ENCODE measurements at places on chromosomes 4 and X. TPM values are rescaled to one million over a fixed set of nuclear protein-coding genes. Genes with fewer than 3 reads are reported as not detected.

Gene AKAP14
- total RNA-seq: not detected

DNA sequence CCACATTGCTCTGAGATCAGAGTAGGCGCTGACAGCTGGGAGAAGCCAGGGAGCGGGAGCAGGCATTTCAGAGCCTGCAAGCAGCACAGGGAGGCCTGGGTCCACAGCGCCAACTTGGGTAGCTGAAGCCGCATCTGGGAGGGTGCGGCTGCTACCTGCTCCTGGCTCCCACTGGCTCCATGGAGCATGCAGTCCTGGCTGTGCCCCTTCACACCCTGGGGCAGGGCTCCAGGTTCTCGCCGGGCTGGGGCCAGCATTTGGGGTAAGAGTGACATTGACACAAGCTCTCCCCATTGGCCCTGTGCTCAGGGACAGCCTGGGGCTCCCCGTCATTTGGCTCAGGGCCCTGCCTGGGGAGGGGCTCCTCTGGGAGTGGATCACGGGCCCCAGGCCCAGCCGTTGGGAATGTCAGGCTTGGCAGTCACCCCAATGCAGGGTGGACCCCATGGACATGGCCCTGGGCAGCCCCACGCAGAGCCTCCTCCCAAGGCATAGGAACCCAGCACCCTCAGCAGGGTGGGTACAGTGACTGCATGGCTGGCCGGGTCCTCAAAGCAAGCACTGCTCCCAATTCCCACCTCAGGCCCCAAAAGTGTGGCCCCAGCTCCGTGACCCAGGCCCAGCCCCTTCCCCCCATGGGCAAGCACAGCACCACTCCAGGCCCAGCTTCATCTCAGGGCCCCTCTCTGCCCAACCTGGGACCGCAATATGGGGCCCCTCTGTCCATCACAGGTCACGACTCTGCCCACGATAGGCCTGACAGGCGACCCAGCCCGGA is 82.4 kb downstream of the PRDM5 start:
- peak; percentile 61 for DNase-seq

Gene SPP1
- 45.4 TPM for total RNA-seq

DNA sequence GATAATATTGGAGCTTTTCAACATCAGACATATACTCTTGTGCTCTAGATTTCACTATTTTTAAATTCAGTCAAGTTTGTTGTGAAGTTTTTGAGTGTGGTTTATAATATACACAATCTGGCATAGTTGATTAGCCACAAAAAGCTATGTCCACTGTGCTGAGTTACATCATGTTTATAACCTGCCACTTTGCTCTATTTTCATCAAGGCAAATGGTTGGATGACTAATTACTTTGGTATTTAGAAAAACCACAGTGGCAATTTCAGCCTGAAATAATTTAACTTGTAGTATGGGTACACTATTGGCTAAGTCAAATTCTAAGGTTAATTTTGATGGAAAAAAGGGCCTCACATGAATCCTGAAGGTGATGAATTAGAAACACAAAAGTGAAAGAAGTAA is 262.6 kb downstream of the C4orf33 start:
- no peak for DNase-seq

Gene SPANXB1
- total RNA-seq: not detected

GRCh38 chrX:2183193-2183725 is 317.5 kb downstream of the DHRSX start:
- DNase-seq: peak; percentile 27

DNA sequence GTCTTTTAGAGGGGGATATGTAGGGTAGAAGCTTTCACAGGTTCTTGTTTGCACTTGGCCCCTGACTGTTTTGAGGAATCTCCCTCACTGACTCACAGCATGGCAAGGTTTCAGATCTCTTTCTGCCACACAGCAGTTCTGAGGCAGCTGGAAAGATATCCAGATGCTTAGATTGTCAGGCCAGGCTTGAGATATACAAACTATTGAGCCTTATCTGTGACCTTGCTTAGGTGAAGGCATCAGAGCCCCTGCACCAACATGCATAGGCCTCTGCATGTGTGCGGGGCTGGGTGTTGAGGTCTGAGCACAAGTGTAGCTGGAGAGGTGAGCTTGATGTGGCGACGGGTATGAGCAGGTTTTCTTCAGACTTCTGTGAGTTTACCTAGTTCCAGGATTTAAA is 80.9 kb upstream of the MSANTD1 start:
- DNase-seq: no peak

- DNase-seq: no peak
These were observed 54.2 kb upstream of the CLDN24 start for GRCh38 chr4:183376381-183376780.

DNA sequence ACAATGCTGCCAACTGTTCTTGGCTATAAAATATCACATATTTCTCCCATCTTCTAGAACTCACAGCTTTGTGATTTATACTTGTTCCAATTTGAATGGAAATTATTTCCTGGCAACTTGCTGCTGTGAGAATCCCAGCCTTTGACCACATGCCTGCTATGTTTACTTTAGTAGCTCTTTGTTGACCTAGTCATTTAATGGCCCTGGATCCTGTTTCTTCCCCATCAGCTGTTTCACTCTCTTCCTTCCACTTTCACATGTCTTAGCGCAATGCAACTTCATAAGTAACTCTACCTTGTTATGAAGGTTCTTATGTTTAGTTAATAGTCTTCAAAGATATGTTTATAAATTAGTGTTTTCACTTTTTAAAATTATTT is 1973.6 kb upstream of the AGA start:
- no peak for DNase-seq

GRCh38 chr4:1246111-1246881 is 2.6 kb downstream of the CTBP1 start:
- peak; percentile 79 for DNase-seq

DNA sequence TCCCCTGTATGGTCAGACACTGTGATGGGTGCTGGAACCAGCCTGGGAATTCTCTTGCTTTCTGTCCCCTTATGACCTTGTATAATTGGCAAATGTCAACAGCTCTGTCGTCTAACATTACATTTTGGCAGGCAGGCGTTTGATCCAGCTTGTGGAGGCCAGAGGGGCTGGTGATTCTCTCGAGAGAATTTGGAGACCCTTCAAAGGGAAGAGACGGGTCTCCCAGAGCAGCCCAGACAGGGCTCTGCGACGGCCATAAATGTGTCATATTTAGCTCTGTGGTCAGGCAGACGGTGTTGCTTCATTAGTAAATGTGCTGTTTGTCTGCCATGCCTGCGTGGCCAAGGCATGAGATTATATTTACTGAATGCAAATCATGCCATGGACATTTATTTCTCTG is 68.7 kb downstream of the SORCS2 start:
- DNase-seq: no peak

- DNase-seq: no peak
These were observed 305.4 kb upstream of the F9 start for GRCh38 chrX:139224953-139225665.

GRCh38 chr4:66489783-66490452 is 819.6 kb upstream of the EPHA5 start:
- DNase-seq: no peak

Gene SHROOM4
- total RNA-seq: 43.5 TPM

- no peak for DNase-seq
These were observed 178.0 kb downstream of the PPP3CA start for GRCh38 chr4:101169044-101170014.

Gene PSAPL1
- 0.14 TPM for total RNA-seq

Gene SSX5
- total RNA-seq: not detected

DNA sequence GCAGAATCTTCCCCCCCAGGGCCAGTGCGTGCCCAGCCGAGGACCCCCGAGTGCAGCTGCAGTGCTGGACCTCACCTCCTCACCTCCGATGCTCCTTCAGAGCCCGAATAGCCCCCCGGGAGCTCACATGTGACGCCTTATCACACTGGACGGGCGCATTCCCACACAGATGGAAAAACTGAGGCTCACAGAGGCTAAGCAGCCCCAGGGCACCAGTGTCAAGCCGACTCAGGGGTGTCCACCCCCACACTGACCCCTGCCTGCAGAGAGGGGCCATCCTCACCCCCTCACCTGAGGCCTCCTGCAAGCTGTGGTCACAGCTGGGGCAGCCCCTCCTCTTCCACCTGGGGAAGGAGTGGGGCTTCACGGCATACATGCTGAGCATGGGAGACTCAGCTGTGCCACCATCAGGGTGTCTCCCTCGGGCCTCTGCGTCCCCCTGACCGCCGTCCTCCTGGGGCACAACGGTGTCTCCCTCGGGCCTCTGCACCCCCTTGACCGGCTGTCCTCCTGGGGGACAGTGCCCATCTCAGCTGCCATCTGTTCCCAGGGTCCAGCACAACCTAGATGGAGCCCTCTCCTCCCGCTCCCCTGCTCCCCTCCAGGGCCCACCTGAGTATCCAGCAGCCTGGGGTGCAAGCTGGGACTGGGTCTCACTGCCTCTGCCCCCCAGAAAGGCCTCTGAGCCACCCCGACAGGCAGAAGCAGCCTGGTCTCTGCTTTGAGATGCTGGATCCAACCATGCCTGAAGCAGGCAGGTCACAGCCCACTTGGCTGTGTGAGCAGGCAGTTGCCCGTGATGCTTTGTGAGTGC is 85.3 kb upstream of the NKX1-1 start:
- peak; percentile 57 for DNase-seq

DNA sequence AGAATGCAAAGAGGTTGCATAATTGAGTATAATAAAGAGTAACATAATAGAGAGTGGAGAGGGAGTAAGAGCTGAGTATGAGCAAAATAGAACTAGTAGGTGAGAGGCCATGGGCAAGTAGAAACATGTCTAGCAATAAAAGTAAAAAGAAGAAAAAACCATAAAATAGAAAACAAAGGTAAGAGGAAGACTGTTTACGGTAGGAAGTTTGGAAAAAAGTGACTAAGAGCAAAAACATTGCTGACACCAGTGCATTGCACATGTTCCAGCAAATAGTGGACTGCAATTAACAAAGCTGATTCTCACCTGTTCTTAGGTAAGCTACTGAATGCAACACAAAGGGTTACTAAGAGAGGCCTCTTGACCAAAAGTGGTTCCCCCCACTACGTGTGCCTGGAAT is 202.9 kb downstream of the TEX13A start:
- DNase-seq: no peak

Gene USP17L13
- total RNA-seq: not detected

DNA sequence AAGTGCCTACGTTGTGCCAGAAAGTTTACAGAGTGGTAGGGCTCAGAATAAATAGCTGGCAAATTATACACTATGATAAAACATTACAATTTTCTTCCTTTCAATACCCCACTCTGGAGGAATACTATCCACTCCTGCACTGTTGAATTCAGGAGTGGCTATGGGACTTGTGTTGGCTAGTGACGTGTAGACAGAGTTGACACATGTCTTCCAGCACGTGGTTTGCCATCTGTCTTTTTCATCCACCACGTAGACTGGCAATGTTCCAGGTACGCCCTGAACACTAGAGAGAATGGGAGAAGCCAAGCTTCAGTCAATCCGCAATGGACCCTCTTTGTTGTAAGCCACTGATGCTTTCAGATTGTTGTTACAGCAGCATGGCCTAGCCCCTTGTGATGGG is 168.8 kb upstream of the RBPJ start:
- no peak for DNase-seq

GRCh38 chr4:128720270-128720669 is 89.2 kb upstream of the JADE1 start:
- DNase-seq: no peak

DNA sequence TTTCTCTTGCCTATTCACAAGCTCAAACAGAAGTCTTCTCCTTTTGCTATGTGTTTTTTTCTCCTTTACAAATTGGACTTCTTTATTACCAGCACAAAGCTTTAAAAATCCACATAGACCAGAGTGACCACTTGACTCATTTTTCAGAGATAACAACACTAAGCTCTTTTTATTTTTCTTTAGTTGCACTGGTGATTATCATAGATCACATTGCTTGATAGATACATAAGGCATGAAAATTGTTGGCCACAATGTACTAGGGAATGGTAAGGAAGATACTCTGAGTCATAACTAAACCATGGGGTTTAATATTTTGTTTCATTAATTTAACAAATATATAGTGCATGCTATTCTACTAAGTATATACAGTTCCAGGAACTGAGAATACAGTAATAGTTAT is 159.0 kb downstream of the GASK1B start:
- no peak for DNase-seq

Gene USP17L24
- total RNA-seq: not detected

Gene BEND2
- not detected for total RNA-seq

- DNase-seq: no peak
These were observed 11.2 kb upstream of the DACH2 start for GRCh38 chrX:86137071-86137470.

GRCh38 chrX:138270931-138271330 is 440.6 kb downstream of the FGF13 start:
- DNase-seq: no peak

Gene RRH
- not detected for total RNA-seq

Data from upper lobe of right lung (tissue), 1 donor.